Stimulated activated CD8-positive, alpha-beta memory T cell treated with anti-CD3 and anti-CD28 coated beads, Interleukin-7, amount 100 ng/mL, for 4 hours (primary cell): ENCODE measurements at places on chromosomes 4 and X.

DNA sequence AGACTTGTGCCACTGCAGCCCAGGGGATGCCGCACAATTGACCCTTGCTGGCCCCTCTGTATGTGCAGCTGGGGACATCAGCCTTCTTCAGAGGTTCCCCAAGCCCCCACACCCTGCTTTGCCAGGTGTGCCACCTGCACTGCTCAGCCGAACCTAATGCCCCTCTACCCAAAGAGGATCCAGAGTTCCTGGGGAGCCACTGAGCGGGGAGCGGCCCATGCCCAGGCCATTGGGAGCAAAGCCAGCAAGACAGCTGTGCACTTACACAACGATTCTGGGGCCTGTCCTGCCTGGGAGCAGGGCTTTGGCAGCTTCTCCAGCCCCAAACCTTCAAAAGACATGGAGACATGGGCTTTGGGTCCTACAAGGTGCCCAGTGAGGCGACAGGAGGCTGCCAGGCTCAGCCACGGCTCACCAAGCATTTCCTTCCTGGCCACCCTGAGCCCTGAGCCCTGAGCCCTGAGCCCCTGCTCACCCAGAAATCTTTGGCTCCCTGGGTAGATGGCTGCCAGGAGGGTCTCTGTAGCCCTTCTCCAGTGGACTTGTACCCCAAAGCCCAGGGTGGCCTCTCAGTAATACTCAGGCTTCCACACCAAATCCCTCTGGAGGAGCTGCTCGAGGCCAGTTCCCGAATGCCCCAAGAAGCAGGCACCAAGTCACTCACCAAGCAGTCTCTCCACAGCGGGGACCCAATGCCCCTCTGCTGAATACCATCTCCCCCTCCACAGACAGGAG is 13.0 kb downstream of the PNMA6E start:
- DNase-seq: no peak

DNA sequence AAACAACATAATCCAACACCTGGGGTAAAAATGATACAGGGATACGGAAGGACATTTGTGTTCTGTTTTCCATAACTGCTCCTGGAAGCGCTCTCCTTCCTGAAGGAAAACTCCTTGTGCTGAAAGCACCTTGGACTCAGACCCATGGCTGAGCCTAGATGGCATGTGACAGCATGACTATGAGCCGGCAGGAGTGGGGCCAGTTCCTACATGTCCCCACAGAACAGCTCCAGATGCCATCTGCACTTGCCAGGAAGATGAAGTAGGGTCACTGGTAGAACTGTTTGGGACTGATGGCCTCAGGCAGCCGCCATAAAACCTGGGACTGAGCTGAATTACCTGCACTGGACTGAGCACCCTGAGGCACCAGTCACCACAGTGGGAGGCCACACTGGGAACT is 56.0 kb upstream of the BCLAF3 start:
- no peak for DNase-seq

DNA sequence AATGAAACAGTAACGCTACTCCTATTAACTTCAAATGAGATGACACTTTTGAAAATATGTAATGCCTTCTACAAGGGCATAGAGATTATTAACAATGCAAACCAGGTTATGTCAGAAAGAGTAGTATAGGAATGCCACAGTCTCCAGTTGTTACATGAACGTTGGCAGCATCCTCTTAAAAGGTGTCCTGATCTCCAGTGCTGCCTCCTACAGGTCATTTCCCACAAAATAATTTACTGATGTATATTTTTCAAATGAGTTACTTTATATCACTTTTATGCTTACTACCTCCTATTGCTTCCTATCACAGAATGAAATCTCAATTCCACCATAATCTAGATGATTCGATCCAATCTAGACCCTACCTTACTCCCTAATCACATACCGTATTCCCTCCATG is 195.2 kb upstream of the EPHA5 start:
- no peak for DNase-seq

- no peak for DNase-seq
These were observed 49.2 kb downstream of the SEL1L3 start for GRCh38 chr4:25813448-25814106.

- DNase-seq: no peak
These were observed 1.6 kb downstream of the SLITRK4 start for GRCh38 chrX:143634309-143634662.
